ENCODE measurements at places on chromosomes 2 and 18. TPM values are rescaled to one million over a fixed set of nuclear protein-coding genes. Genes with fewer than 3 reads are reported as not detected.

The RAB17 gene
- 0.41 TPM for polyA plus RNA-seq

The FOSL2 gene
- polyA plus RNA-seq, result 51.1 TPM

The ZCCHC2 gene
- polyA plus RNA-seq, result 3.2 TPM

The PKDCC gene
- polyA plus RNA-seq, result 95.7 TPM

The RUFY4 gene
- polyA plus RNA-seq, result not detected

The NPHP1 gene
- polyA plus RNA-seq, result 2.5 TPM

The SLC19A3 gene
- polyA plus RNA-seq, result not detected

DNA sequence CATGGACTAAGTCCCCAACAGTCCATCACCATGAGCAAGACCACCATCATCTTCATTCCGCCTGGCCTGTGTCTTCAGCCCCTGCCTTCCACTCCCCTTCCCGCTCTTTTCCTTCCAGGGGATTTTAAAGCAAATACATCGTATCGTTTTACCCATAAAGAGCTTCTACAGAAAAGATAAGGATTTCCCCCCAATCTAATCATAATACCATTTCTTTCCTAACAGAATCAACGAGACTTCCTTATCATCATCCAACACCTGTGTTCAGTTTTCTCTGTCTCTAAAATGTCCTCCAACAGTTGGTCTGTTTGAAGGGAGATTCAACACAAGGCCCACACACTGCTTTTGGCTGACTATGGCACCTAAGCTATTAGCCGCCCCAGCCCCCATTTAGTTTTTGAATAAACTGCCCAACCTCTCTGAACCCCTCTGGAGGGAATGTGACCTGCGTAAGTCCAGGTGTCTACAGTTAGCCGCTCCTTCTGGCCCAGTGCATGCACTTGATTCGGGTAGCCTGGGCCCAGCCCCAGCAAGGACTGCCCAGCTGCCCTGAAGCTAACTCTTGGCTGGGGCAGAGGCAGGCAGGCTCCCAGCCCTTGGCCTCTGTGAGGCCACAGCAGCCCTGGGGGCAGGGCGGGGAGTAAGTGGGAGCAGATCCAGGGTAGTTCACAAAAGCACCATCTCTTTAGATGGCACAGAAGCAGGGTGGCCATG is 25.3 kb upstream of the SEMA4C start:
- no peak for DNase-seq

DNA sequence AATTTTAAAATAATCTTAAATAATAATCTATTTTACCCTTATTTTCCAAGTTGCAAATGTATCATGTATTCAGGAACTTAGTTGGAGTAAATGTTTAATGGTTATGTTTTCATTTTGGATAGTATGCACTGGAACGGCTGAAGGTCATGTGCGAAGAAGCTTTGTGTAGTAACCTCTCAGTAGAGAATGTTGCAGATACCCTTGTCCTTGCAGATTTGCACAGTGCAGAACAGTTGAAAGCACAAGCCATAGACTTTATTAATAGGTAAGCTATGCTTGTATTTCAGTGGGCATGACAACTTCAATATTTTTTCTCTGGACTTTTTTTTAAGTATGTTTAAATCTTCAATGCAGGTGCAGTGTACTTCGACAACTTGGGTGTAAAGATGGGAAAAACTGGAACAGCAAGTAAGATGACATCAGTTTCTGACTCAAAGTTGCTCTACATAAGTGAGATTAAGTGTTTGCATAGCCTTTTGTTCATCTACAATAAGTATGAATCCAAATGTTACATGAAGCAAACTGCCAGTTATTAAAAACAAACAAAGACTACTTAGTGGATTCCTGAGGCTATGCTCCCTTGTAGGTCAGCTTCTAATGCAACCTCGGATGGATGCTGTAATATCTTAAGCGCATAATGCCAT is 63.1 kb downstream of the SPOPL start:
- DNase-seq, result peak; percentile 39

GRCh38 chr2:239927424-239927981 is 97.6 kb downstream of the NDUFA10 start:
- peak; percentile 93 for DNase-seq

- peak; percentile 50 for DNase-seq
Observed at GRCh38 chr18:51028201-51028805, 1.7 kb upstream of the SMAD4 start.

GRCh38 chr18:4267641-4268040 is 187.5 kb downstream of the DLGAP1 start:
- no peak for DNase-seq

DNA sequence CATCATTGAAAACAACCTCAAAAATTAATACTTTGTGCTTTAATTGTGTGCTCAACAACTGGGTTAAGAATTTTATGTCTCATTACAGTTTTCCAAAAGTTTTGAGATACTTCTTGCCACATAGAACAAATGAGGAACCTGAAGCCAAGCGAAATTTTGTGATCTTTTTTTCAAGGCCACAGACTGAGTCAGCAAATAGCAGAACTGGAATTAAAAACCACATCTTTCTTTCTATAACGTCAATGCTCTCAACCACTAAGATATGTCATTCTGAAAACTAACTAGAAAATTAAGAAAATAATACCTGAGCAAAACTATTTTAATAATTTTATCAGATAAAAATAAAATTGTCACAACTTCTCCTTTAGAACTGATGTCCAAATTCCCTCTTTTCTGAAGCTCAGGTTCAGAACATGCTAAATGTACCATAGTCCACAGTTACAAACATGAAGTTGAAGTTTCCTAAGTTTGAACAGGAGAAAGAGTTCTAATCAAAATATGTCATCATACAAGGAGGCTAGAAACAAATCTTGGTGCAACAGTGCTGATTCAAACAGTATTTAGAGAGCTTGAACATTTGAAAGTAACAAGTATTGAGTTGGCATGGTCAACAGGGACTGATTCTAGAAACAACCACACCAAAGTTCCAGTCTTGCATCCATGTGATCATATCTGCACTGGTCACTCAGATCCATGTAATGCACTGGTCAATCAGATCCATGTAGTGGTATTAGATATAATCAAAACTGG is 27.6 kb upstream of the CALCRL start:
- no peak for DNase-seq

- DNase-seq, result no peak
Observed at GRCh38 chr2:20985062-20985461, 58.8 kb downstream of the APOB start.

DNA sequence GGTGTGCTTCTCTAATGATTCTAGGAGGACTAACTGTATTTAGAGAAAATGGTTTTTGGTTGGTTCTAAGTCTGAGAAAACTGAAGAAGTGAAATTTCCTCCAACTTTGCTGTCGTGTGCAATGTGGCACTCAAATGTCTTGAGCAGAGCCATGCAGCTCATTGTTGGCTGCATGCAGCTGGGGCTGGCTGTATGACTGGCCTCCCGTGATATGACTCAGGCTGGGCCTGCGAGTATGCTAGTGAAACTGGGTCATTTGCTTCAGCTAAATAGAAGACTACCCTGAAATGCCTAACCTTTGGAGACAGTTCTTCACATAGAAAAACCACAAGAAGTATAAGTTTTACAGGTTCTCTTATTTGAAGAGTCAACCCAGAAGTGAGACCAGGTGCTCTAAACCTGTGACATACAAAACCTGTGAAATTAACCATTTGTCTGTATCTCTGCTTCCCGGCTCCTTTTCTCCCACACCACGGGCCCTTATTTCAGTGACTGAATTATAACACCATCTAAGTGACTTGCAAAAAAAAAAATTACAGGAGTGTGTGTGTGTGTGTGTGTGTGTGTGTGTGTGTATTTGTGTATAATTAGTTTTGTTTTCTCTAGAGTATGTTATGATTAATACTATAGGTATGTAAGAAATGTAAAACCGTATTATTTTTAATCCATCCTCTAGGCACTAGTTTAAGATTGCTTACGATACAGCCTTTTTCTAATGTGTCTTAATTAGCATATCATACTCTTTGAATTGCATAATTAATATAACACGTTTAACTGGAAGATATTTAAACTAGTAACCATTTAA is 15.9 kb downstream of the POLI start:
- DNase-seq, result peak; percentile 75

GRCh38 chr2:106192752-106193689 is 1.1 kb downstream of the UXS1 start:
- DNase-seq, result peak; percentile 87

DNA sequence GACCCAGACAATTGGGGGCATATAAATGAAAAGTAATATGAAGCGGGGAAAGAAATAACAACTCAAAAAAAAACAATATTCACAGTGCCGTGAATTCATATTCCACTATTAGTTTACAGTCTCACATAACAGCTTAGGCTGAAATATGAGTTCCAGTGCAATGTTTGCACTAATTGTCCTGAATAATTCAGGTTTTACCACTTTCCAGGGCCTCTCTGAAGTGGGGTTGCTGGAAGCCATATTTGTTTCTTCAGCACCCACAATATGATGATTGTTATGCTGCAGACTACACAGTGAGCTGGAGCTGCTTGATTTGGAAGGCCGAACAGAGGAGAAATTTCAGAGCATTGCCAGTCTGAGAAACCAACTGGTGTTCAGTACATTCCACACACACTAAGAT is 894.5 kb upstream of the ACVR2A start:
- DNase-seq, result no peak

DNA sequence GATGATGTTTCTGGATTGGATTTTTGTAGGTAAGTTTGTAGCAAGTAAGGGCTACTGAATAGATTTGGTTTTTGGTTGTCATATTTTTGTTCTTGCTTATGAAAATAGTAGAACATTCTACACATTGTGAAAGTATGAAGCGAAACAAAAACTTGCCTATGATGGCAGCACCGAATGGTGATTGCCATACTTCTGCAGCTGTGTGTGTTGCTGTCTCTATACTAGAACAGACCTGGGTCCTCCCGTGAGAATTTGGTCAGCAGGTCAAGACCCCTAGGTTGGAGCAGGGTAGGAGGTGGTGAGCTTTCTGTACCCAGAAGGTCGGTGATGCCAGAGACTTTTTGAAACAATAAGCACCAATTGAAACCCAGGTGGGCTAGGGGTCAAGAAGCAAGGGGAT is 322.6 kb downstream of the PRKCE start:
- no peak for DNase-seq

DNA sequence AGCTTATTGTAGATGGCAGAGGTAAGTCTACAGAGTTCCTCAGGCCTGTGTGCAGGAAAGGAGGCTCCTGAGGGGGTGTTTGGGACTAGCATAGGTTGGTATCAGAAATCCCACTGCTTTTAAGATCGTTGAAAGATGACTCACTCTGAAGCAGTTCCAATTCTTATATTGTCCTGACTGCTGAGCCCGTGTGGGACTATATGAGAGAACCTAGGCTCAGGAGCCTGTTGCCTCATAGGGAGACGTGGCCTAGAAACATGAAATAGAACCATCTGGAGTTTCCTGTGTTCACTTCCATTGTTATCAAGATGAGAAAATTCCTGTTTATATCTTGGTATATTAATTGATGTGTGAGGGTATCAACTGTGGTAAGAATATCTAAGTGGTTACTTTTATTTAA is 5.7 kb downstream of the CCT7 start:
- peak; percentile 73 for DNase-seq

Measured in IMR-90 (cell line).